Activated CD4-positive, alpha-beta memory T cell treated with anti-CD3 and anti-CD28 coated beads, Interleukin-2, amount 10 ng/mL, durations not matched to agents 7 days and 5 days (primary cell): ENCODE measurements at places on chromosomes 16 and 17.

DNA sequence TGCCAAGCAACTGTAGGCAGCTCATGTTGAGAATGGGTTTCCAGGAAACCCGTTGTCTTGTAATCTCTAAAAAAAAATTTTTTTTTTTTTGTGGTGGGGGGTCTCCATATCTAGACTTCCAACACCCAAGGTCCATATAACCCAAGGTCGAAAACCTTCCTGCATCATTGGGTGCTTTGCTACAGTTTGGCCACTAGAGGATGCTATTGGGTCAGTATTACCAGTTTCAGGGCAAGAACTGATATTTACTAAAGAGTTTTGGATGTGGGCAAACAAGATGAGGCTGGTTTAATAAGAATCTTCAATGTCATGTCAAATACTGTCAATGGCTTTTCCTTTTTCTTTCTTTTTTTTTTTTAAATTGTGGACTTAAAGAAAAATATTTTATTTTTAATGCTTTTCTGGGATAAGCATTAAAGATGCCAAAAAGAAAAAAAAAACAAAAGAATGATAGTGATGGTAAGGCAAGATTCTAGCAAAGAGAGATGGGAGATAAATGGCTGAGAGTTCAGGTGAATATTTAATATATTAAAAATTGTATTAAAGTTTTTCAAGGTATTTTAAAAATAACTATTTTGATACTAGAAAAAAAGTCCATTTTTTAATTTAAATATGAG, 62.2 kb downstream of the DHRS7C start:
- peak; percentile 19 for DNase-seq

DNA sequence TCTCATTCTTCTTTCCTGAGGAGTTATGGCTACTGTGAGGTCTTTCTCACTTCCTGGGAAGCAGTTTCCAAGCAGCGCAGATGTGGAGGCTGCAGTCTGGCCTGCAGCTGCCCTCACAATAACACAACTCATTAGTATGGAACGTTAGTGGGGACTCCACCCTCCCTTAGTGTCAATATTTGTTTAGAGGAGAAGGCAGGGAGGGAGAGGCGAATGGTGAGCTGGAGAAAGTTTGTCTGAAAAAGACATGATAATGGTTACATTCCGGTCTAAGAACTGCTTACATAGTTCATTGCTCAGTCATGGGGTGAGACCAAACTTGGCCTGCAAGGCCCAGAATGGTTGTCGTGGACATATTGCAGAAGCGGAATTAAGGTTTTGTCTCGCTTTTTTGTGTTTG, 170.2 kb downstream of the HS3ST3B1 start:
- DNase-seq: no peak

DNA sequence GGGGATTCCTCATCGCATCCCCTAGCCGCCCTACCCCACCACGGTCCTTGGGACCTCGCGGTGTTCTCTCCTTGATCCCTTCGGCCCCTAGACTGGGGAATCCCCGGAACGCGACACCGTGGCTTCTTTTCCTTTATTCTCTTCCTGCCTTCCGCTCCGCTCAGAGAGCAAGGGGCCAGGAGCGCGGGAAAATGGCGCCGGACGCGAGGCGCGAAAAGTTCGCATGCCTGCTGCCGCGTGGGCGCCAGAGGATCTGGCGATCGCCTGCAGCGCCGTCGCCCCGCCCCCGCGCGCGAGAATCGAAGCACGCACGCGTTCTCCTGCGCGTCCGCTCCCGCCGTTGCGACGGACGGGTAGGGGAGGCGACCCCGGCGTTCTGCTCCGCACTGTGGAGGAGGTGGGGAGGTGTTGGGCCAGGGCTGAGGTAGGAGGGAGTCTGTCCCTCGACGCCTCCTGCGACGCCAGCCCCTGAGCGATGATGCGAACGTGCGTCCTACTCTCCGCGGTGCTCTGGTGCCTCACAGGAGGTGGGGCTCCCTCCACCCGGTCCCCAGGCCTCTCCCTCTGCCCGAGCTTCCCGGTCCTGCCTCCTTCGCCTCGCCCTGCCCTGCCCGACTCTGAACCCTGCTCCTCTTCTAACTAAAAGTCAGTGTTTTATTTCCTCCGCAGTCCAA, at the start of gene ZPBP2:
Gene ZPBP2 (plus strand): TSS at position 323 of the 674 bp plus-strand sequence. CDS start 153 bp downstream, at position 476.
- peak; percentile 64 for DNase-seq

- DNase-seq: no peak
Observed at GRCh38 chr16:8818504-8819270, 21.0 kb downstream of the PMM2 start.

GRCh38 chr16:4046221-4046620, 70.0 kb downstream of the ADCY9 start:
- DNase-seq: no peak
